Psoas muscle (tissue), 8 donors: ENCODE measurements at places on chromosomes 1 and 21.
A peak's percentile ranks its signal among the peaks of the same experiment; 100 is the strongest.

- peaks cover 2% of the 10 kb centered on the region for H3K27me3 ChIP-seq
- H3K36me3 ChIP-seq = no peaks in the 10 kb centered on the region
- no peak overlapping the region for H3K4me3 ChIP-seq
Measured at GRCh38 chr1:245401881-245402587, 247.2 kb downstream of the KIF26B start.

DNA sequence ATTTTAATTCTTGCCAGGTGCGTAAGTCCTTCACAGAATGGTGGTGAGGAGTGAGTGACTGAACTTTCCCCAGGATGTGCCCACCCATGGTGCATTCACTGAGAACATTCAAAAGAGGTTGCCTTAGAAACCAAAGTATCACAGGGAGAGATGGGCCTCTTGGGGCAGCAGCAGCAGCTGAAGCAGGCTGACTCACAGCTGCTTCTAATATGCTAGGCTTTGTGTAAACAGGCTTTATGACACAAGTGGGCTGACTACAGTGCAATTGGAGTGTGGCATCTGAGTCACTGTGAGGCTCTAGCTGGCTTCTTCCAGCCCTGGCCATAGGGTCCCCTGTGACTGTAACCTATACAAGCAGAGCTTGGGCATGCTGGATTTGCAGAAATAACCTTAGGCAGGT lies 12.6 kb downstream of the PIGP start:
- no peak overlapping the region for H3K27ac ChIP-seq
- no peaks in the 10 kb centered on the region for H3K4me1 ChIP-seq
- H3K4me3 ChIP-seq = no peak overlapping the region
- H3K27me3 ChIP-seq = no peaks in the 10 kb centered on the region

GRCh38 chr1:74835051-74835450 lies 102.1 kb downstream of the TYW3 start:
- H3K4me3 ChIP-seq = no peak overlapping the region
- DNase-seq = no peak
- H3K36me3 ChIP-seq = no peaks in the 10 kb centered on the region
- H3K27me3 ChIP-seq = no peaks in the 10 kb centered on the region
- no peaks in the 10 kb centered on the region for H3K4me1 ChIP-seq

GRCh38 chr1:198160222-198160621 lies 3.4 kb downstream of the NEK7 start:
- no peaks in the 10 kb centered on the region for H3K36me3 ChIP-seq
- H3K27me3 ChIP-seq = no peaks in the 10 kb centered on the region
- no peak overlapping the region for H3K4me3 ChIP-seq
- no peak for DNase-seq
- peaks cover 34% of the 10 kb centered on the region for H3K4me1 ChIP-seq

DNA sequence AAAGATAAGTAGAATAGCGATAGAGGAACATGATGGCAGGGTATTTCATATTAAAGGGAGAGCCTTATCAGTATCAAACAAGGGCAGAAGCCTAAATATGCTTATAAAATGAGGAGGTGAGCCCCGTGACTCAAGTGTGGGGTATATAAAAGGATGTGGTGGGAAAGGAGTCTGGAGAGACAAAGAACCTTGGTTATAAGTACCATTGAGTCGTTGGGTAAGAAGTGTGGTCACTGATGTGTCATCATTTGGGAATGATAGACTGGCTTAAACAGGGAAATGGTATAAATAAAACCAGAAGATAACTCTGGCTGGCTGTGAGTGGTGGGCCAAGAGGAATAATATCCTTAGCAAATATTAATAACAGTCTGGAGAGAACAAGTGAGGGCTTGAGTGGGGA lies 10.9 kb upstream of the CD5L start:
- no peaks in the 10 kb centered on the region for H3K4me1 ChIP-seq
- no peaks in the 10 kb centered on the region for H3K27me3 ChIP-seq
- H3K4me3 ChIP-seq = no peak overlapping the region

GRCh38 chr1:56073206-56073605 lies 506.2 kb downstream of the PLPP3 start:
- H3K27me3 ChIP-seq = no peaks in the 10 kb centered on the region
- H3K27ac ChIP-seq = peak overlapping the region; percentile 83
- H3K4me3 ChIP-seq = no peak overlapping the region
- no peaks in the 10 kb centered on the region for H3K36me3 ChIP-seq

DNA sequence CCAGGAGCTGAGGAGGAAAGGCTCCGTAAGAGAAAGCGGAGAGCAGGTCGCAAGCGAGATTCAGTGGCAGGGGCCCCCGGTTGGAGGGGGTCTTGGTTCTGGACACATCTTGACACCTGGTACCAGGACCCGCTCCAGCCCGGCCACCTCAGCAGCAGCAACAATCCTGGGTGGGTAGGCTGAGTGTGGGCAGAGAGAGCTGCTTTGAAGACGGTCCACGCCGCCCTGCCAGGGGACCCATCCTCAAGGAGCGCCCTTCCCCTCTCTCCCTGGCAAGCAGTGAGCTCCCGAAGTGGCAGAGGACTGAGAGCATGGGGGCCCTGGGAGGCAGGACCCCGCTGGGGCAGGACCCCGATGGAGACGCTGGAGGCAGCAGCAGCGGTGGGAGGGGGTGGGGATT lies 35.6 kb upstream of the LAPTM5 start:
- H3K27me3 ChIP-seq = peaks cover 4% of the 10 kb centered on the region
- no peaks in the 10 kb centered on the region for H3K4me1 ChIP-seq
- H3K4me3 ChIP-seq = no peak overlapping the region
- H3K36me3 ChIP-seq = no peaks in the 10 kb centered on the region

DNA sequence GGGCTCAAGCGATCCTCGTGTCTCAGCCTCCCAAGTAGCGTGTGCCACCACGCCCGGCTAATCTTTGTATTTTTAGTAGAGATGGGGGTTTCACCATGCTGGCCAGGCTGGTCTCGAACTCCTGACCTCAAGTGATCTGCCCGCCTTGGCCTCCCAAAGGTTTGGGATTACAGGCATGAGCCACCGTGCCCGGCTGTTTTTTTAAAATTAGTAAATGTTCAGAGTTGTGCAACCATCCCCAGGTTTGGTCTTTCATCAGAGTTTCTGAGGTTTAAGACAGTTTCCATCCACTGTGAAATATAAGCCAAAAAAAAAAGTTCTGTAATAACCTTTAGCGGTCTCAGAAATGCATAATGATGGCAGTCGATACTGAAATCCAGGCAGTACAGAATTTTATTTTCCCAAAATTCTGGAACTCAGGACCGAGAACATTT lies 550 bp upstream of the SYT11 start:
- H3K4me1 ChIP-seq = peaks cover 15% of the 10 kb centered on the region
- H3K4me3 ChIP-seq = peak overlapping the region; percentile 77
- peak overlapping the region; percentile 89 for H3K27ac ChIP-seq
- peak; percentile 59 for DNase-seq

GRCh38 chr1:185598332-185598731 lies 135.9 kb upstream of the HMCN1 start:
- DNase-seq = no peak
- H3K27me3 ChIP-seq = no peaks in the 10 kb centered on the region
- no peaks in the 10 kb centered on the region for H3K4me1 ChIP-seq
- no peaks in the 10 kb centered on the region for H3K36me3 ChIP-seq
- no peak overlapping the region for H3K4me3 ChIP-seq
- H3K27ac ChIP-seq = no peak overlapping the region

DNA sequence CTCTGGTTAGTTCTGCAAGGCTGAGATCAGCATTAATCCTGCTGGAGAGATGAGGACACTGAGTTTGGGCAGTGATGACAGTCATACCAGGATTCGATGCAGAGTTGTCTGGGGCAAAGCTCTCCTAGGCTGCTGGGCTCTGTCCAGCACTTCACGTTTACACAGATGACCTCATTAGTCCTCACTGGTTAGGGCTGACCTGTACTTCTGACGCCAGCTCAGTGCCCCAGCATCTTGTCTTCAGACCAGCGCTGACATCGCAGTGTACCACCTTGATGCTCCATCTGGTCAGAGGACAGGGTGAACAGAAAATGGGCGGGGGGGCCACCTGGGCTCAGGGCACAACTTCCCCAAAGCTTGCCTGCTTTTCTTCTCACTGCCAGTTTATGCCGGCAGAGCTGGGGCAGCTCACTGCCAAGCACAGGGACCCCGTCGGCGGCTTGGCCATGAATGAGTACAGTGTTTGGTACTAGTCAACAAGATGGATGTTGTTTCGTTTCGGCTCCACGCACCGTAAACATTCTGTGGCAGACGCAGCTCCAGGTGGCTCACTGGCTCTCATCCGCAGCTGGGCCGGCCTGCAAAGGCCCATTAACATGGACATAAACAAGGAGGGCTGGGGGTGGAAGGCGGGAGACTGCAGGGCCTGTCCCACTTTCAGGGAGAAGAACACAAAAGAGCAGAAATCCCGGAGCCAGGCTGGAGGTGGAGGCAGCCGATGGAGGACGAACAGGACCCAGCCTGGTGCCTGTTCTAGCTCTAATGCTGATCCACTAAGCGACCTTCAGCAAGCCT lies 118.7 kb downstream of the GLIS1 start:
- no peak overlapping the region for H3K4me3 ChIP-seq
- DNase-seq = no peak
- H3K27me3 ChIP-seq = no peaks in the 10 kb centered on the region
- no peak overlapping the region for H3K27ac ChIP-seq

DNA sequence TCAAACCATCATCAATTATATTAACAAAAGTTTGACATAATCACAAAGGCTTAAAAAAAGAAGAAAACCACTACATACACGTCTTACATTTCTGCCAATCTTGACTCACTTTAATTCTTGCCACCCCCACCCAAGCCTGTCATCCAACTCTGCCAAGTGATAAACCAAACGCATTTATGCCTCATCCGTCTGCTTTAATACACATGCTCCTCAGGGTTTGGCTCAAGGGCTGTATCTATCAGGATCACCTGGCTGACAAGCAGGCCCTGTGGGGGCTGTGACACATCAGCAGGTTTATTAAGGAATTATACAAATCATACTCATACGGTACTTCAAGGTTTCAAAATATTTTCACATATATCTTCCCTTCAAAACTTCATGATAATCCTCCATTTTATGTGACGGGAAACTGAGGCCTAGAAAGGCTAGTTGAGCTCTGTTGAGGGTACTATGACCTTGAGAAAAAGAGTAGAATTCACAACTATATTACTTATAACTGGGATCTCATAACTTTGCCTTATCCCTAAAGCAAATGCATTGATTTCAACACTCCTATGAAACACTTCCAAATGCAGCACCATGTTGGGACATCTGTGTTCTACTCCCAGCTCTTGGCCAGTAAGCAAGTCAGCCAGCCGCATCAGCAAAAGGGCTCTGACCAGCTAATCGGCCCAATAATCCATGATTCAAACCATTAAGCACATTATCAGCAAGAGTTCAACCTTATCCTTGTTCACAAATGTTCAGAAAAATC lies 8.7 kb downstream of the SORT1 start:
- peak overlapping the region; percentile 97 for H3K27ac ChIP-seq
- no peaks in the 10 kb centered on the region for H3K36me3 ChIP-seq
- H3K4me1 ChIP-seq = peaks cover 87% of the 10 kb centered on the region
- H3K4me3 ChIP-seq = peak overlapping the region; percentile 72
- no peak for DNase-seq

DNA sequence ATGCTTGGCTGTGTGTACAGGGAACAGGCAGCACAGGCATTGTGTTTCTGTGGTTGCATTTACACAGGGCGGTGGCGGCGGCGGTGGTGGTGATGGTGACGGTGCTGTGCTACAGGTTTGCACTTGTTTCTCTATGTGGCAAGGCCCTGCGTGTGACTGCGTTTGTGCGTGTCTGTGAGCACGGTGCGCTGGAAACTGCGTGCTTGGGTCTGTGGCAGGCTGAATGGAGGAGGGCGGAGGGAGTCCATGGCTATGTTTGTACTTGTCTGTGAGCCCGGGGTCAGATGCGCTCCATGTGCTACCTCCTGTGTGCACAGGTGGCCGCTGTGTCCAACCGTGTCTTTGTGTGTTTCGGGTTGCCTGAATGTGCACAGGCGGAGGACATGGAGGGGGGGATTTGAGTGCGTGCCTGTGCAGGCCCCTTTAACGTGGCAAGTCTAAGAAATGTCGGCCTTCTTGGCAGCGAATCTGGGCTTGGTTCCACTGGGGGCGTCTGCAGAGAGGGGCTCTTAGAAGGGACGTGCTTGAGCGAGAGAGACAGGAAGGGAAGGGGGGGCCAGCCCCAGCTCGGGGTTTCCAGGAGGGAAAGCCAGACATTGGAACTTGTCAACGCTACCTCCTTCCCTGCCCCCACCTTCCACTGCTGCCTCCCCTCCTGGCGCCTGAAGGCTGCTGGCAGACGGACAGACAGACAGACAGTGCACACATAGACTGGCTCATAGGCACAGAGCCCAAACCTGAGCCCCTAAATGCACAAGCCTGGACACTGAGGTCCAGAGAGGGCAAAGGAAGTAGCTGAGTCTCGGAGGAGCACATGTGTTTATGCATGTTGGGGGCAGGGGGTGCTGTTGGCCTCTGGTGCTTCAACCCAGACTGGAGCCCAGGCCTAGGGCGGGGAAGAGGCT lies 32.7 kb upstream of the WASF2 start:
- DNase-seq = peak; percentile 48
- no peaks in the 10 kb centered on the region for H3K27me3 ChIP-seq
- peaks cover 74% of the 10 kb centered on the region for H3K4me1 ChIP-seq
- H3K4me3 ChIP-seq = peak overlapping the region; percentile 44

- peaks cover 18% of the 10 kb centered on the region for H3K4me1 ChIP-seq
- H3K27ac ChIP-seq = peak overlapping the region; percentile 67
- peak overlapping the region; percentile 67 for H3K4me3 ChIP-seq
- peak; percentile 38 for DNase-seq
Measured at GRCh38 chr21:45405819-45406762, 1.1 kb downstream of the COL18A1 start.

DNA sequence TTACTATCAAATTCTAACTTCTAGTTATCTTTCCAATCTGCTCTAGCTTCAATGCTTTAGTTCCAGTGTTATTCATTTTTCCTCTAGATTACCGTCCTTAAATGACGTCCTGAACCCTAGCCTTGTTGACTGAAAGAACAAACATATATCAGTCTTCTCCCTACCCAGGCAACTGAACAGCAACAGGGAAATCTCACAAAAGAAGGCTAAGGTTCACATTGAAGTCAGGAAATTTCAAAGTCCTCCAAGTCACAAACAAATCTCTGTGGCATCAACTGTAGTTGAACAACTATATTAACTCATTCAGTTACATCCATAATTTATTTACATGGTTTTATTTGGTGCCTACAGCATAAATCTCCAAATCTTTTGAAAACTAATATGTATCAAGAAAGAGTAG lies 19.5 kb downstream of the FOXJ3 start:
- no peak for DNase-seq
- H3K36me3 ChIP-seq = no peaks in the 10 kb centered on the region
- no peak overlapping the region for H3K4me3 ChIP-seq

GRCh38 chr1:180524160-180524914 lies 22.0 kb upstream of the ACBD6 start:
- H3K4me3 ChIP-seq = no peak overlapping the region
- no peak for DNase-seq
- peaks cover 21% of the 10 kb centered on the region for H3K4me1 ChIP-seq
- H3K36me3 ChIP-seq = no peaks in the 10 kb centered on the region
- no peak overlapping the region for H3K27ac ChIP-seq
- H3K27me3 ChIP-seq = no peaks in the 10 kb centered on the region
